ENCODE measurements at places on chromosomes 11 and 22.

DNA sequence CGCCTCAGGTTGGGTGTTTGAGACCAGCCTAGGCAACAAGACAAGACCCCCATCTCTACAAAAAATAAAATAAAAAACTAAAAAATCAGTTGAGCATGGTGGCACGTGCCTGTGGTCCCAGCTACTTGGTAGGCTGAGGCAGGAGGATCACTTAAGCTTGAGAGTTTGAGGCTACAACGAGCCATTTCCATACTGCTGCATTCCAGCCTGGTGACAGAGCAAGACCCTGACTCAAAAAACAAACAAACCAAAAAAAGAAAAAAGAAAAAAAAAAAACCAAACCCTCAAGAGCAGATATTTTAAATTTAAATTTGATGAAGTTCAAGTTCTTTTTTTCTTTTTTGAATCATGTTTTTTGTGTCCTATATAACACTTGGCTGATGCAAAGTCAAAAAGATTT, 7.2 kb upstream of the CCDC83 start:
- no peak for DNase-seq

- peak; percentile 82 for DNase-seq
Measured at GRCh38 chr22:43996170-43996980, 27.7 kb upstream of the PARVB start.

- no peak for DNase-seq
Measured at GRCh38 chr11:113334183-113334582, 19.8 kb downstream of the TTC12 start.

- DNase-seq = no peak
Measured at GRCh38 chr11:69470301-69470700, 11.2 kb upstream of the LINC01488 start.

- no peak for DNase-seq
Measured at GRCh38 chr11:64211181-64211872, 4.8 kb downstream of the FERMT3 start.

DNA sequence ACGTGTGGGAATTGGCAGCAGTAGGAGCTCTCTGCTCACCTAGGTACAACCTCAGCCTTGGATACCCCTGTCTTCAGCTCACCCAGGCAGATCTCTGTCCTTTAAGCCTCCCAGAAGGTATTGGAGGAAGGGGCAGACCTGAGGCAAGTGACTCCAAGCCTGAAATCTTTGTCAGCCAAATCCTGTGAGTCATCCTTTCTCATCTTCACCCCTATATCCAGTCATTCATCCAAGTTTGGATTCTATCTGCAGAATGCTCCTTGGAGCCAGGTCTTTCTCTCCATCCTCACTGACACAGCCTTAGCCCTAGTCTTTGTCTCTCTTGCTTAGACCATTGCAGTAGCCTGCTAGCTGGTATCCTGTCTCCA, 10.4 kb upstream of the THY1 start:
- no peak for DNase-seq

DNA sequence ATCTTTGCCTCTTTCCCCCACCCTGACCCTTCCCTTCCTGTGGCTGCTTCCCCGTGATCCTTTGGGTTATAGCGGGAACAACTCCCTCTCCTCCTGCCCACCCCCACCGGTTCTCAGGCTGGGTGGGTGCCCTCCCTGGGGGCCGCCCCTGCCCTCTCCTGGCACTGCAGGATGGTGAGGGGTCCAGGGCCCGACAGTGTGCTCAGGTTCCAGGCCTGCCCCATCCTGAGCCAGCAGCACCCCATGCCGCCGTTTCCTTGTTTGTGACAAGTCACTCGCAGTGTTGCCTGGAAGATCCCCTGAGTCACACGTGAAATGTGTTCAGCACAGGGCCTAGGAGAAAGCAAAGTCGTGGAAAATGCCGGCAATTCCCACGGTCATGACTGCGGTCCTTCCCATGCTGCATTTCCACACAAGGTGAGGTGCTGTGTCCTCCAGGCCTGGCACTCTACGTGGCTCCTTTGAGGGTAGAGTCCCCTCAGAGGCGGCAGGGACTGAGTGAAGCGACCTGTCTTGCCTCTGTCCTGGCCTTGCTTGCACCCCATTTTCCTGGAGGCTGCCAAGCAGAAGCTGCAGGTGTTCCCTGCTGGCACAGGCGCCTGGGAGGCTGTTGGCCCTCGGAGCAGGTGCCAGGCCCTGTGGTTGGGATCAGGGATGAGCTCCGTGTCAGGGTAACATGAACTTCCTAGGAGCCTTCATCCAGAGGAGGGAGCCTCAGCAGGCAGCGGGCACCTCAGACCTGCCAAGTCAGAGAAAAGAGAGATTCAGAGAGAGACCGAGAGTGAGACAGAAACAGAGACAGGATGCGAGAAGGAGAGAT, 80.5 kb upstream of the LINC01488 start:
- no peak for DNase-seq

GRCh38 chr11:67273260-67273990, 7.2 kb downstream of the GRK2 start:
- DNase-seq = no peak

GRCh38 chr11:134357545-134357839, 25.7 kb downstream of the GLB1L2 start:
- DNase-seq = no peak

DNA sequence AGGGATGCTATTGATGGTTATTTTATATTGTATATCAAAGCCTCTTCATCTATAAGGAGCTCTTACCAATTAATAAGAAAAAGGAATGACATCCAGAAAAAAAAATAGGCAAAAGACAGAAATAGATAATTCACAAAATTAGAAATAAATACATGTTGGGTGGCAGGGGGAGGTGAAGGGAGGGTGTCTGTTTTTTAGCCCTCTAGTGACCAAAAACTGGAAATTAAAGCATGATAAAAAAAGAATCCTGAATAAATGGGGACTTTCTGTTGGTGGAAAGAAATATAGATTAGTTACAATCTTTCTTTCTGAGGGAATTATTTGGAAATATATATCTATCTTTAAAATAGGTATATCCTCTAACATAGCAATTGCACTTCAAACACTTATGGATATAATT, 42.0 kb upstream of the TTC36 start:
- peak; percentile 12 for DNase-seq

DNA sequence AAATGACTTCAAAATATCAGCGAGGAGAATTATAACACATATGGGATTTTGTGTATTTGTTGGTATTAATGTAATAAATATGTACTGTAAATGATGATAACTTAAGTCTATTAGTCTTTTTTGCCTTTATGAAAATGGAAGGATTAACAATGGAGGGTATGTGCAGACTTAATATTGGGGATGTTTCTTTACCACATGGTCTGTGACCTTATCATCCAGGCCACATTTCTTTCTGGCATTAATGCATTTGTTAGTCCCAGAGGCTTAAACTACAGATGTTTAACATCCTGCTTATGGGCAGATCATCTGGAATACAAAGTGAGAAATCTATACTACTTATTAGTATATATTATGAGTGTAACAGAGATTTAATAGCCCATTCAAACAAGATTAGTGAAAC, 64.6 kb downstream of the SOX6 start:
- DNase-seq = no peak

DNA sequence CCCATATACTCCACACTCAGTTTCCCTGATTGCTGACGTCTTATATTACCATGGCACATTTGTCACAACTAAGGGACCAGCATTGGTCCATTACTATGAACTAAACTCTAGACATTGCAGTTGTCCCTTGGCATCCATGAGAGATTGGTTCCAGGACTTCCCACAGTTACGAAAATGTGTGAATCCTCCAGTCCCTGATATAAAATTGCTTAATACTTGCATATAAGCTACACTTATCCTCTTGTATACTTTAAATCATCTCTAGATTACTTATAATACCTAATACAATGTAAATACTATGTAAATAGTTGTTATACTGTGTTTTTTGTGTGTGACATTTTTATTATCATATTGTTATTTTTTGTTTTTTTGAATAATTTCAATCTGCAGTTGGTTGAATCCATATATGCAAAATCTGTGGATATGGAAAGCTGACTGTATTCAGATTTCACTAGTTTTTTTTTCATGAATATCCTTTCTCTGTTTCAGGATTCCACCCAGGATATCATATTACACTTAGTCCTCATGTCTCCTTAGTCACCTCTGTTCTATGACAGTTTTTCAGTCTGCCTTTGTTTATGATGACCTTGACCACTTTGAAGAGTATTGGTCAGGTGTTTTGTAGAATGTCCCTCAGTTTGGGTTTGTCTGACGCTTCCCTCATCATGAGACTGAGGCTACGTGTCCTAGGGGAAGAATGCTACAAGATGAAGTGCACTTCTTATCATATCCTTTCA, 55.3 kb downstream of the INSC start:
- DNase-seq = no peak

DNA sequence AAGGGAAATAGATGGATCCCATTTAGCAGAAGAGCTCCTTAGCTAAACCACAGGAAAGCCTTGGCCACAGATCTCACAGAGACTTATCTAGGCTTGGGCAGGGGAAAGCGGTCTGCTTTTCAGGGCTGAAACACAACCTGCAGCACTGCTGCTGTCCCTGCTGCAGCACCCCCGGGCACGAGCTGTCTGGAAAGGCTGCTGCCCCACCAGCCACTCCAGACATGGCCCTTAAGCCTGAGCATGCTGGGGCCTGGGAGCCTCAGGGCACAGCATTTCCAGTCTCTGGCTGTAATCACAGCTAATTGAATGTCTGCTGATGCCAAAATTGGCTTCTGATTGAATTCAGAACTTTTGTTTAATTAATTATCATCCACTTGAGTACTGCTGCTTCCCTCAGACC, 115.0 kb downstream of the TMPRSS5 start:
- DNase-seq = no peak

- no peak for DNase-seq
Measured at GRCh38 chr11:72472765-72473164, 38.4 kb upstream of the CLPB start.

GRCh38 chr11:103067118-103067517, 24.8 kb downstream of the DCUN1D5 start:
- DNase-seq = no peak

- DNase-seq = no peak
Measured at GRCh38 chr11:106642331-106642730, 375.9 kb downstream of the GUCY1A2 start.

GRCh38 chr11:124108156-124108555, 7.1 kb upstream of the VWA5A start:
- no peak for DNase-seq

GRCh38 chr11:35103366-35104208, 35.4 kb upstream of the CD44 start:
- no peak for DNase-seq

GRCh38 chr11:36314434-36314767, 18.3 kb downstream of the PRR5L start:
- no peak for DNase-seq

GRCh38 chr11:62539238-62539925, 7.2 kb downstream of the AHNAK start:
- no peak for DNase-seq

DNA sequence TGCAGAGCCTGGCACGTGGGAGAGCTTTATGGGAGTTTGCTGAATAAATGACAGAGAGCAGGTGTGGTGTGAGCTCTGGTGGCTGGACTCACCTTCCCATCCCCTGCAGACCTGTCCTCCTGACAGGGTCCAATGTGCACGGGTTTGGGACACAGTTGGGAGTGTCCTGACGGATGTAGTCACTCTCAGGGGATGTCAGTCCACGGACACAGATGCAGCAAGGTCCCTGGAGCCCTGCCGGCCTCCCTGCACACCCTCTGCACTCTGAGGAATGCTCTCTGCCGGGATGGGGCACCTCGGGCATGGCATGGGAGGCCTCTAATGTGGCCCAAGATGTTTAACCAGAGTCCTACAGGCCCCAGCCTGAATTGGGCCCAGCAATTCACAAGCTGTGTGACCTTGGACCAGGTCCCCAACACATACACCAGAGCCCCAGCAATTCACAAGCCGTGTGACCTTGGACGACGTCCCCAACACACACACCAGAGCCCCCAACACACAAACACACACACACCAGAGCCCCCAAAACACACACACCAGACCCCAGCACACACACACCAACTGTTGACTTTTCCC, 30.0 kb upstream of the RFPL3 start:
- DNase-seq = no peak

DNA sequence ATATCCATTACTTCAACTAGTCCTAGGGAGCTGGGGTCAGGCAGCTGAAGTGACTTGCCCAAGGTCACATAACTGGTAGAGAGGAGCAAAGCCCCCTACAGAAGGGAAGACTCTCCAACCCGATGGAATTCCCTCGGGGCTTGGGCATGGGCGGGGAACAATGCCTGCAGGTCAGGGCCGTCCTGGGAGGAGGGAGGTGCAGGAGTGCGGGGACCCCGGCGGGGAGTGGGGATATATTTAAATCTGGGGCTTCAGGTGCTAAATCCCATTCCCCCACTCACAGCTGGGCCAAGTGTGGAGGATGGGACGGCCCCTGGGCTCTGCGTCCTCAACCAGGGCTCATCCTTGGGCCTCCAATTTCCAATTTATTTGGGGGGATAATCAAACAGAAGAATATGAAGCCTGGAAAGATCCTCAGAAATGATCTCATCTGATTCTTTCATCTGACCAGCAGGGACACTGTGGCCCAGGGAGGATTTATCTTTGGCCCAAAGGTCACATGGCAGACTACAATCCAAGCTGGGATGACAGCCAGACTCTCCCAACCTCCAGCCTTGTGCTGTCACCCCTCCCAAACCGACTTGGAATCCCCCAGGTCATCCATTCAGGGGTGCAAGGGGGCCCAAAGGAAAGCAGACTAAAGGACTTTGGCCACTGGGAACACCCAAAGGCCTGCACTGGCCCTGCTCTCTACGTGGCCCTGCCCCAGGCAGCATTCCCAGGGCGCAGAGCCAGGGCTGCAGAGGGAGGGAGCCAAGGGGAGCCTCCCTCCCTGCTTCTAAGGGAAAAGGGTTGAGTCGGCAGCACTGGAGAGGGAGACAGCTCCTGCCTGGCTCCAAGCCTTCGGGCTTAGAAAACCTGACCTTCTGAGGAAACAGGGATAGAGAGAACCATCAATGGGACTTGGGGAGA, 8.7 kb upstream of the C1QTNF6 start:
- no peak for DNase-seq

GRCh38 chr11:122189229-122189628, 73.2 kb upstream of the BLID start:
- DNase-seq = no peak

DNA sequence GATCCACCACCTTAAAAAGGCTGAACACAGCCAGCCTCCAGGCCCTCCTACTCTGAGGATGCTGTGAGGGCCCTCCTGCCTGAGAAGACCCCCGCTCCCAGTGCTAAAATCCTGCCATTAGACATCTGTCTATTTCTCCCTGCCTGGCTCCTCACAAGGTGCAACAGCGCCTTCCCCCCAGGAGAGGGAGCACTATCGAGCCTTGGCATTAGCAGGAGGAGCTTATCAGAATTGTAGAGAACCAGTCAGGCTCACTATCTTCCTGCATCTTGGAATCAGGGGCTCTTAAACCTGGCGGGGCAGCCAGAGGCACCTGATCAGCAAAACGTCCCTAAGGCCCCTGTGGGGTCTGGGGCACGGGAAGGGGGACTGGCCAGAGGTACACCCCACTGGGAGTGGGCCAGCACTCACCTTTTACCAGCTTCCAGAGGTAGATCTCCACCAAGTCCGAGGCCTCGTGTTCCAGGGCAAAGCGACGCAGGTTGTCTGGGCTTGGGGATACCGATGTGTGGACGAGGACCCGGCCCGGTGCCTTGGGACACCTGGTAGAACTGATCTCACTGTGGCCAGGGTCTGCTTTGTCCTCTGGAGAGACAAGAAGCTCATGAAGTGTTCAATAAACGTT, 28.7 kb downstream of the CHRDL2 start:
- DNase-seq = peak; percentile 66
